ENCODE measurements at places on chromosomes 6 and 20. TPM values are rescaled to one million over a fixed set of nuclear protein-coding genes. Genes with fewer than 3 reads are reported as not detected.

Gene DYNLT2
- 2.8 TPM for total RNA-seq

Gene UNC93A
- not detected for total RNA-seq

DNA sequence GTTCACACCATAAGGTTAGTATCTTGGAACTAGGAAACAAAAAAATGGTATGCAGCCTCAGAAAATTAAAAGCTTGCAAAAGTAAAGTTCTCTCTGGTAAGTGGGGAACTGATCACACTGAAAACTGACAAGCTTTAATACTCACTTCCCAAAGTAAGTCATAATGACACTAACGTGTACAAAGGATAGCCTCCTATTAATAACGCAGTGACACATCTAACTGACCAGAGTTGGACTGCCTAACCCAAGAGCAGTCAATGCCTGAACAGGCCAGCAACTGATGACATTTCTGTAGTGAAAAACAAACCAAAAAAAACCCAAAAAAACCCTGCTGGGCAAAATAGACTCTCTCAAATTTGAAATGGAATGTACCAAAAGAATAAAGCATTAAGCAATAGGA, 30.7 kb downstream of the CHD6 start:
- DNase-seq: no peak

DNA sequence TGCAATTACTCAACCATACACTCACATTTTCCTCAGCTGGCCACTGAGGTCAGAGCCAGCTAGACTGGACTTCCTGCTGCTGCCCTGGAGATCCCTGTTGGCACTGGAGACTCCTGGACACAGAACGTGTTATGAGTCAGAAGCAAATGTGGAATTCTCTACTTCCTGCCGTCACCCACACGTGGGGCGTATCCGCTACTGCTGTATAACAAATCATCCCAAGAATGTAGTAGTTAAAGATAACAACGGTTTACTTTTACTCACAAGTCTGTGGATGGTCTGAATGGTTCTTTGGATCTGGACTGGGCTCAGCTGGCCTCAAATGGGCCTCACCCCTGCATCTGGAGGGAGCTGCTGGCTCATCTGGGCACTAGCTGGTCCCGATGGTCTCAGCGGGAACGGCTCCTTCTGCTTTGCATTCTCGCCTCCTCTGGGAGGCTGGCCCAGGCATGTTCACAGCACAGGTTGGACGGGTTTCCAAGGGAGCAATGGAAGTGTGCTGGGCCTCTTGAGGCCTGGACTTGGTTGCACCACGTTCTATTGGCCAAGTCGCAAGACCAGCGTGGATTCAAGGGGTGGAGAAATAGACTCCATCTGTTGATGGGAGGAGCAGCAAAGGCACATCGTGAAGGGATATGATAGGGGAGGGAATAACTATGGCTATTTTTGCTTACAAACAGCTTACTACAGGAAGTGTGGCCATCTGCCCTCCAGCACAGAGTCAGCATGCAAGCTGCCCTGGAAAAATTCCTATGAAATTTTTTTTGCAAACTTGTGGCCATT, 118.5 kb downstream of the SNX5 start:
- no peak for DNase-seq

DNA sequence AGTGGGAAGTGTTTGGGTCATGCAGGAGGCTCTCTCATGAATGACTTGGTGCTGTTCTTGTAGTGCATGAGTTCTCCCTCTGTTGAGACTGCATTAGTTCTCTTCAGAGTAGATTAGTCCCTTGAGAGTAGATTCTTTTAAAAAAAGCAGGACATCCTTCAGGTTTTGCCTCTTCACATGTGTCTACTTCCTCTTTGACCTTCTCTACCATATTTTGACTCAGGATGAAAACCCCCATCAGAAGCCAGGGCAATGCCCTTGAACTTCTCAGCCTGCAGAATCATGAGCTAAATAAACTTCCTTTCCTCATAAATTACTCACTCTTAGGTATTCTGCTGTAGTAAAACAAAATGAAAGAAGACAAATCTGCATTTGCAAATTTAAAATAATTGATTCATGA, 170.3 kb downstream of the CD109 start:
- no peak for DNase-seq

GRCh38 chr20:20580139-20580538, 132.3 kb downstream of the RALGAPA2 start:
- no peak for DNase-seq

Data from occipital lobe (tissue), 3 donors.